ENCODE measurements at places on chromosomes 5 and 9. TPM values are rescaled to one million over a fixed set of nuclear protein-coding genes. Genes with fewer than 3 reads are reported as not detected.

Gene NMUR2
- not detected for polyA plus RNA-seq

Gene ADAMTS19
- 0.16 TPM for polyA plus RNA-seq

Gene CCL21
- polyA plus RNA-seq = 21.7 TPM

Gene ALDH7A1
- polyA plus RNA-seq = 19.5 TPM

Gene ADCY2
- 0.07 TPM for polyA plus RNA-seq

Gene CDKN2A
- polyA plus RNA-seq = 1.1 TPM

Gene CSF2
- not detected for polyA plus RNA-seq

Gene FOXD4L3
- polyA plus RNA-seq = not detected

Gene LHX3
- not detected for polyA plus RNA-seq
